CD4-positive, alpha-beta T cell (primary cell): ENCODE measurements at places on chromosomes 2 and 18.

GRCh38 chr2:108184419-108184818 is 55.3 kb upstream of the SULT1C3 start:
- DNase-seq, result no peak

DNA sequence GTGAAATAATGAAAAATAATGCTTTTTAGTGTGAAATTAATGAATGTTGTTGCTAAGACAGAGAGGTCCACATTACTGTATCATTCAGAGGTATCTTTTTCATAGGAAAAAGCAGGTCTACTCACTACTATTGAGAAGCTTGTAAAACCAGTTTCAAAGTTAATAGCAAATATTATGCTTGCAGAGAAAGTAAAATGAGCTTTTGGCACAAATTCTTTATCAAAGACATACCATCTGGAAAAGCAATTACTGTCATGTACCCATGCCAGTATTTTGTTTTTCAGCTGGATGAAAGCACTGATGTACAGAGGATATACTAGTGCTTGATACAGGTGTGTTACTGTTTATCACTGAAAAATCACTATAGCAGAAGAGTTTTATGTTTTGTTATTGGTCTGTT is 77.5 kb downstream of the NCOA1 start:
- no peak for DNase-seq

- no peak for DNase-seq
Measured at GRCh38 chr18:43442571-43442970, 165.3 kb upstream of the SYT4 start.

- no peak for DNase-seq
Measured at GRCh38 chr2:148730085-148730484, 85.5 kb downstream of the EPC2 start.

DNA sequence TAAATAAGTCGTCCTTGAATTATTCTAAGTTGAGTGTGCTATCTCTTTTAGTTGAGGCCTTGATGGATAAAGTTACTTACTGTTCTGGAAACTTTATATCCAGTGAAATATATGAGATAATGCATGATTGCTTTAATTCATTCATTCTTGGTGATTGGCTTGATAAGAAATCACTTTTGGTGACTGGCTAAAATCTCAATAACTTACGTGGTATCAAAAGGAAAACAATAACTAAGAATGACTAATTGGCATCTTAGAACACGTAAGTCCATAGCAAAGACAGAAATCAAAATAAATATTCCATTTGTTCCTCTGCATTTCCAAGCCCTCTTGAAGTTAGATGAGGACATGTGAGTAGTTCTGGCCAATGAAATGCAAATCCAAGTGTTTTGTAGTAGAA is 251.6 kb downstream of the NUP35 start:
- no peak for DNase-seq

DNA sequence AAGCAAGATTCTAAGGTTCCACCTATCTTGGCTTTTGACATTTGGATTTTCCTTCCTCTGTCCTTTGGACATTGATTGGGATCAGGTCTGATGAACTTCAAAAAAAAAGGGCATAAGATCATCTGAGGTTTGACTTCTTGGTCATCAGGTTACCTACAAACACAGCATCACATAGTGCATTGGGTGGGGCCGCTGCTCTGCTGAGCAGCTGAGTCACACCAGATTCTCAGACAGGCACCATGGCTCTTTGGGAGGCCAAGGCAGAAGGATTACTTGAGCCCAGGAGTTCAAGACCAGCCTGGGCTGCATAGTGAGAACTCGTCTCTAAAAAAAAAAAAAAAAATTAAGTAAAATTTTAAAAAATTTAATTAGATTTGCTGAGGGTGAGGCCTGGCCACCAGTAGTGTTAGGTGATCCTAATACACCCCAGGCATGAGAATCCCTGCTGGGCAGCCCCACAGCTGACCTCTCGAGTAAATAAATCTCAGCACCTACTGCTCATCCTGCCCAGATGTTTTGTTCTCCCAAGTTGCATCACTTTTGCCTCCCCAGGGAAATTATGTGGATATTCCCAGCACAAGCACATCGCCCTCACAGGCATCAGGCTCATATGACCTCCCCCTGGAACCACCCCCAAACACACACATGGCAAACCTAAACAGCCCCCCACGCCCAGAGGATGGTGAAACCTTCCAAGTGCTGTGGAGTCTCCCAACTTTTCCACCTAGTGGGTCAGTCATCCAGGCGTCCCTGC is 5.3 kb downstream of the MLPH start:
- no peak for DNase-seq
